Muscle of arm (tissue), 14 donors: ENCODE measurements at places on chromosomes 7 and 10.
A peak's percentile ranks its signal among the peaks of the same experiment; 100 is the strongest.

GRCh38 chr10:61901829-61902444, 438 bp downstream of the ARID5B start:
- DNase-seq = peak; percentile 79

GRCh38 chr10:119268871-119269506, 61.6 kb downstream of the GRK5 start:
- DNase-seq = no peak

- no peak for DNase-seq
Measured at GRCh38 chr7:55085511-55086412, 66.9 kb downstream of the EGFR start.

GRCh38 chr7:142919656-142920055, 13.9 kb downstream of the TRPV5 start:
- no peak for DNase-seq

DNA sequence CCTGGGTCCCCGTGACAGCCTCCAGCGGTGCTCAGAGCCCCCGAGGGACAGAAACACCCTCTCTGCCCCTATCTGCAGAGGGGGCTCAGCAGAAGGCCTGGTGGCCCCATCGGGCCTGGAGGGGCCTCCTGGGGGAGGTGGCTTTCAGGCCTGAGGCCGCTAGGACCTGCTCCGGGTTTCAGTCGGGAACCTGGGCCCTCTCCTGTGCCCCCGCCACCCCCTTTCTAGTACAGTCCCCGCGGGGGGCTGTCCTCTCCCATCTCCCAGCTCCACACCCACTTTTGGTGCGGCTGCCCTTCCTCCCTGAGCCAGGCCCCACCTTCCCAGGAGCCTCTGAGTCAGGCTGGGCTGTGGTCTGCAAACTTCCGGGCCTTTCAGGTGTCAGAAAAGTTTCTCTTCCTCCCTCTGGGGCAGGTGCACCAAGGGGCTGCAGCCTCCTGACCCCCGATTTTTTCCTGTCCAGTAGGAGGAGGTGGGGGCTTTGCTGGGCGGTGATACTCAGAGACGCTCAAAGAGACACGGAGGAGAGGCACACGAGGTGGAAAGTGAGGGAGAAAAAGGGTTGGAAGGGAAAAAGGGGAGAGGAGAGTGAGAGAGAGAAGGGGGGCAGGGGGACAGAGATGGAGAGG, 692 bp downstream of the CARD11 start:
- DNase-seq = no peak

GRCh38 chr7:122552769-122553168, 146.1 kb downstream of the RNF133 start:
- DNase-seq = no peak

GRCh38 chr10:50607356-50607925, 16.3 kb downstream of the SGMS1 start:
- no peak for DNase-seq

DNA sequence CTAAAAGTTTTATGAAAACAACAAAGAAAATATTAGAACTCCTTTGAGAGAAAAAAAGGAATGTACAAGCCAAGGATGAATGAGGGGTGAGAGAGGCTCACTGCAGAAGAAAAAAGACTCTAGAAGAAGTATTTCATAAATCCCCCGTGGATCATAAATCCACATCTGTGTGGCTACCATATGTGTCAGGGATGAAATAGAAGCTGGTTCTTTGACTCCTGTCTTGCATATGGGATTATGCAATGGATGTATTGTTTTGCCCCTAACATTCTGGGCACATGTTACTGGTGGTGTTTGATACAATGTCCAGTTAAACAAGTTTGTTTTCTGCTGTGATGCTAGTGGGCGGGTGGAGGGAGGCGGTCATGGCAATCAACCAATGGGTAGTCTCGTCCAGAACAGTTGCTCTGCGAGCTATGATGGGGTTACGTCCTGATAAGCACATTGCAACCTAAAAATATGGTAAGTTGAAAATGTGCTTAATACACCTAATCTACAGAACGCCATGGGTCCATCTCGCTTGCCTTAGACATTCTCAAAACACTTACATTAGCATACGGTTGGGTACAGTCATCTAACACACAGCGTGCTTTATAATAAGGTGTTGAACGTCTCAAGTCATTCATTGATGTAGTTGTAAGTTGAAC, 34.1 kb upstream of the PITRM1 start:
- DNase-seq = no peak

GRCh38 chr7:107926481-107926880, 35.5 kb downstream of the DLD start:
- peak; percentile 62 for DNase-seq

DNA sequence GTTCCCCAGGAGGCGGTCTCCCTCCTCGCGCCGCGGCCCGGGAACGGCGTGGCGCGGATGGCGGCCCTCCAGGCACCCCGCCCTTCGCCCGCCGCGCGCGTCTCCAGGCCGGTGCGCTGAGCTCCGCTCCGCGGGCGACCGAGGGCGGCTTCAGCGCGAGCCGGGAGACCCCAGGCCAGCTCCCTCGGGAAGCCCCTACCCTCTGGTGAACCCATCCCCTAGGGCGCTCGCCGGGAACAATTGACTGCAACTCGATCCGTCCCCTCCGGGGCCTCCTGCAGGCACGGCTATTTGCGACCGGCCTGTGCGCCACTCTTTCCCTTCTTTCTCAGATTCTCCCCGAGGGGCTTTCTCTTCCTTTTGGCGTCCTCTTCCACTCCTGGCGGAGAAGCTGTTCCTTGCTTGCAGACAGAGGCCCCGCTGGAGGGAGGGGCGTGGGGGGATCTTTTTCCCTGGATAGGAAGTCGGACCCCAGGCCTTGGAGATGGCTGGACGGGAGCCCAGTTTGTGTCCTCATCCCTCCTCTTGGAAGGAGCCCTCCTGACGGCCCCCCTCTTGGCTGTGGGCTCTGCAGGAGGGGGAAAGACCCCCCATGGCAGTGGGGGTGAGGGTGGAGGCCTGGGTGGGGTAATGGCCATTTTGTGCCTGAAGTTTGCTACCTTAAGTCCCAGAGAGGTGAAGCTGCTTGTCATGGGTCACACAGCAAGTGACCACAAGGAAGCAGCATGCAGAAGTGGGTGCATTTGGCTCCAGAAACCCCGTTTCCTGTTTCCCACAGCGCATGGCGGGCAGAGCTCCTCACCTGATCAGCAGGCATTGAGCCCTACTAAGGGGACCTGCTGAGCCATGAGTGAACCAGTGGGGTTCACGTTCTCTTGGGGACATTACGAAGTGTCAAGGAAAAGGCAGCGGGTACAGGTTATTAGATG, 171.2 kb upstream of the TNRC18 start:
- peak; percentile 74 for DNase-seq

DNA sequence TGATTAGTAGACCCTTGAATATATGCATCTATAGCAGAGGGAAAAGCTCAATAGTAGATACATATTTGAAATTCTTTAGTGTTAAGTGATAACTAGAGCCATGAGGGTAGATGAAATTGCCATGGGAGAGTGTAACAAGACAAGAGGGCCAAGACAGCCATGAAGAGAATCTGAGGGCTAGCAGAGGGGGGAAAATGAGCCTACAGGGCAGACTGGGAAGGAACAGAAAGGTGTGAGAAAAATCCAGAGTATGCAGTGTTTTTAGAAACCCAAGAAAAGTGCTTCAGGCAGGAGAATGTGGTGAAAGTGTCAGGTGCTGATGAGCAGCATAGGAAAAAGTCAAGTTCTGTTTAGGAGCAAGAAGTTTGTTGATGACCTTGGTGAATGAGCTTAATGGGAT, 63.0 kb downstream of the MAPK8 start:
- no peak for DNase-seq

DNA sequence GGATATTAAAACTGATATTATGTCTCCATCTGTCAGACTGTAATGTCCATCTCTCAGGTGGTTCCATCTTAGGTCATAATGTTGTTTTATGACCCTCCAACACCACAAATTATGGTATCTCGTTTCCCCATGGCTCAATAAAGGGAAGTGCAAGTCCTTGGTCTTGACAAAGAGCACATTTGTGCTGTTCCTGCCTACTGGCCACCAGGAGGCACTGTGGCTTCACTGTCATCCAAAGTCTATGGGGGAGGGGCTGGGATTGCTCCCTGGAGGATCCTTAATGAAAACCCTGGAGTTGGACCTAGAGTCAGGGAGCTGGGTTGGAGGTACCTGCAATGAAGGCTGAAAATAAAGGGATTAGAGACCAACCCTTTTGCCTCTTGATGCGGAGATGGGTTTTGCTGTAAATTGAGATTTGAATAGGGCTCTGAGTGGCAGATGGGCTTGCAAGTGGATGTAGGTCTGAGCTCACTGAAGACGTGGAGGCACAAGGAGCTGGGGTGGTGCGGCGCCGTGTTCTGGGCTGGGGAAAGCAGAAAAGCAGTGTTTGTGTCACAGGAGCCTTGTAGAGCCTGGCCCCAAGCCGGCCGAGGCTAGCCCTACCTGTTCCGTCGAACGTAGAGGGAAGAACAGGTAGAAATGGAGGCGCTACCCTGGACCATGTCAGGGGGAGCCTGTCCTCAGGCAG, 180.5 kb upstream of the PRSS58 start:
- no peak for DNase-seq

- DNase-seq = no peak
Measured at GRCh38 chr7:4274286-4274685, 407.8 kb upstream of the FOXK1 start.

- no peak for DNase-seq
Measured at GRCh38 chr7:41383596-41383995, 319.3 kb downstream of the INHBA start.

DNA sequence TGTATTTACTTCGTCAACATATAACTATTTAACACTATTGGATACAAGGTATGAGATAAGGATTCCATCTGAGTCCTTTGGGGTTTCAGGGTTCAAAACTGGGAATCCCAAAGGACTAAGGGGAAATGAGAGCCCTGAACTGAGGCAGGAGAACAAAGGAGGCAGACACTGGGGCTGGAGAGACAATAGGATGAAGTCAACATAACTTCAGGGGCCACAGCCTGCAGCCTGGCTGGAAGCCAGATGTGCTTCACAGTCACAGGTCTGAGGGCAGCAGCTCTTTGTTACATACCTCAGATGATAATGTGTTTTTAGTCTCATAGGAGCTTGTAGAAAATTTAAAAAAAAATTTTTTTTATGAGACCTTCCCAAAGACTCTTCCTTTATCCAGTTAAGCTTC, 73.3 kb downstream of the NRF1 start:
- DNase-seq = no peak

GRCh38 chr10:94936721-94937120, 1.7 kb upstream of the CYP2C9 start:
- no peak for DNase-seq

DNA sequence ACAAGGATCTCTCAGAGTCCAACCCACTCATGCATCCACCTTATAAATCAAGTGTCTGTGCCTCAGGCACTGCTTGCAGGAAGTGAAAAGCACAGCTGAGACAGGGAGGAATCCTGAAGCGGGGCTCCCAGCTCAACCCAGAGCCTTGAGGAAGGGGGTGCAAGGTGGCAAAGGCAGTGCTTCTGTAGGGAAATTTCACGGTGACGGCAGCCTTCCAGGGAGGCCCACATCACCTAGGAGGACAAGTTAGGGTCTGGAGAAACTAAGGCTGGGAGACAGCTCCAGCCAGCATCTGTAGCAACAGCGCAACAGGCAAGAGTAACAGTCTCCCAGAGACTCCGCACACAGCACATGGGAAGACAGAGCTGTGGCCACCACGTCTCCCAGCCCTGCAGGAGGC, 2.7 kb downstream of the AOC1 start:
- DNase-seq = no peak

DNA sequence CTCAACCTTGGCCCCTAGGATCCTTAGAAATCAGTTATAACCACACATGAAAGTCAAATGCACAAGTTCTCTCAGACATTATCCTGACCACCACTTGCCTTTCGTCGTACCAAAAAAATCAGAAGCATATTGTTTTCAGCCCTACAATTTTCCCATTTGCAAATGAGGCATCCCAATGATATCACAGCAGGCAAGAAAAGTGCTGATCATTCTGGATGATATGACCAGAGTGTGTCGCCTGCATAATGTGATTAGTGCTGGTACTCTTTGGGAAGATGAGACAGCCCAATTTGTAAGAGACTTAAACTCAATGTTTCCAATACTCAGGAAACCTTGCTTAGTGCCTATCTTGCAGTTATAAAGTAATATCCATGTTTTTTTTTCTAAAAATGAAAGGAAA, 168.0 kb downstream of the SORCS1 start:
- no peak for DNase-seq

DNA sequence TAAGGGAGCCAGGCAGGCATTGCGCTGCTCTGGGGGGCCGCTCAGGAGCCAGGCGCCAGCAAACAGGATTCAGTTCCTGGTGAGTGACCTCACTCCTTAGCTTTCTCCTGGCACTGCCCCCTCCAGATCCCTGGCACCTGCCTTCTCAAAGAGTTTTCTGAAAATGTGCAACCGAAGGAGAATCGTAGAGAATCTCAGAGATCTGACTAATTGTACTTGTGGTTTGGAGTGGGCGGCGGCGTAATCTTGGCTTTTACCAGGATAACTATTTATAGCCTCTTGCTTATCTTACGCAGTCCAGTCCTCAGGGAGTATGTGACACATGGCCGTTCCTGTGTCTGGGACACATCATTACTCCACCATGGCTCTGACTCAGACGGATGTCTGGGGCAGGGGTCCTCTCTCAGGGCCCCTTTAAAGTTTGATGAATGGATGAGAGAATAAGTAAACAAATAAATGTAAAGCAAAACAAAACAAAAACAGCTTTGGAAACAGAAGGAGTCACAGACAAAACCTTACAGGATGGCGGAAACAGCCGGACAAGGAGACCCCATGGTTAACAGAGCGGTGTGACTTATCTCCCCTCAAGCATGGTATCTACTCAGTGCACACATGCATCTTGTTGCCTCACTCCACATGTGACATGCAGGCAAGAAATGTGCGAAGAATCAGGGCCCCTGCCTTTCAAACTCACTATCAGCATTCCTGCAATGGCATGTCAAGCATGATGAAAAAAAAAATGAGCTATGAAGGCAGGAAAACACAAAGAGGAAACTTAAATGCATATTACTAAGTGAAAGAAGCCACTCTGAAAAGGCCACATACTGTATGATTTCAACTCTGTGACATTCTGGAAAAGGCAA, 99.7 kb downstream of the TNS3 start:
- no peak for DNase-seq

- no peak for DNase-seq
Measured at GRCh38 chr7:96179341-96179740, 142.6 kb downstream of the SLC25A13 start.

DNA sequence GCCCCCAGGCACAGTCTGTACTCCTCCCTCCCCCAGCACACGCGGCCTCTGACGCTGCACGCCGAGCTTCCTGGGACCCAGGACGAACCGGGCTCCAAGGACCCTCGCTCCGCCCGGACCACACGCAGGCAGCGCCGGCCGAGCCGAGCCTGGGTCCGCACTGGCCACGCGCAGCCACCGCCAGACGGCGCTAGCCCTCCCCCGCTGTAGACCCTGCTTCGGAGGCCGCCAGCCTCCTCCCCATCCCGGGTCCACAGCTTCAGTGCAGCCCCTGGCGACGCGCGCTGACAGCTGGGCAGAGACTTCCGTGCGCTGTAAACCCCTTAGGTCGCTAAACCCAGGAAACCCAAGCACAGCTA, 936 bp upstream of the TCERG1L start:
- peak; percentile 31 for DNase-seq

DNA sequence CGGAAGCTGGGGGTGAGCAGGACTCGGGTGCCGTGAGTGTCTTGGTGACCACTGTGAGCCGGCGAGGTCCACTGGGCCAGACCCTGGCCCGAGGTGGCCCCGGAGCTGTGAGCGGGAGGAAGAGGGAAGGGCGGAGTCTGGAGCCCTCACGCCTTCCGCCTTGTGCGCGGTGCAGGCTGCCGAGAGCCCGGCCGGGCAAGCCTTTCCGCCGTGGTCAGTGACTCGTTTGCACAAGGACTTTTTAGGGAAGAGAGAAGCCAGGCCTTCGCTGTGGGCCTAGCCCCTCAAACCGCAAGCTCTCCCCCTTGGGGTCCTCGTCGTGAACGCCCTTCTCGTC, 40.9 kb upstream of the ZNF32 start:
- no peak for DNase-seq

- DNase-seq = no peak
Measured at GRCh38 chr10:29098423-29098822, 190.4 kb upstream of the LYZL1 start.
